ENCODE measurements at places on chromosomes 16 and 17.
A peak's percentile ranks its signal among the peaks of the same experiment; 100 is the strongest.

- no peak for DNase-seq
These were observed 412.7 kb downstream of the UTP18 start for GRCh38 chr17:51673070-51673469.

GRCh38 chr16:12588510-12588909 lies 215.2 kb downstream of the CPPED1 start:
- DNase-seq: no peak

GRCh38 chr17:36880268-36880905 lies 56.9 kb upstream of the LHX1 start:
- DNase-seq: no peak

DNA sequence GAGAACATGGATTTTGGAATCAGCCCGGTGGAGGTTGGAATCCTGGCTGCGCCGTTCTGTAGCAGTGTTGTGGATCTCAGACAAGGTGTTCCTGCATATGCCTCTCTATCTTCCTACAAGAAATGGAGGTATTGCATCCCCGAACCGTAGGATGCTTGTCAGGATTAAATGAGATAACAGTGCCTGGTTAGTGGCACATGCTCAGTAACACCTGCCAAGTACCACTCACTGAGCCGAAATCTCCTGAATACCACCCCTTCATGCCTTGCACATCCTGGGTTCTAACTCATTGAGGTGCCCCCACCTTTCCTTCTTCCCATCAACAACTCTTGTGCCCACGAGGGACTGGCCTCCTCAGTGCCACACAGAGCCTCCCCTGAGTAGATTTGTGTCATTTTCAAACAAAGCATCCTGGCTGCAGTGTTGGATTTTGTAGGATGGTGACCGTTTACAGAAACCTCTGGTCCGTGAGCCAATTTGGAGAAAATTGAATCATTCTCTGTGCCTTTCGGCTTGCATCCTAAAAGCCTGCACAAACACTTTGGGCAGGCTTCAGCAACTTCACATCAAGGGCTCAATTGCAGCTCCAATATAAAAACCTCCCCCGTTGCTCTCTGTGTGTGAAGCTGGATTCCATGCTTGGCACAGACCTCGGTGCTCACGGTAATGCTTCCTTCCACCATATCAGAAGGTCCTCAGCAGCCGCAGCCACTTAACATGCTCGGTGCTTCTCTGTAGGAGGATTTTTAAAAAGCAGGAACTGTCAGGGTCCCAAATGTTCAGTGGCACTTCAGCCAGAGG lies 84.2 kb downstream of the WWOX start:
- no peak for DNase-seq

DNA sequence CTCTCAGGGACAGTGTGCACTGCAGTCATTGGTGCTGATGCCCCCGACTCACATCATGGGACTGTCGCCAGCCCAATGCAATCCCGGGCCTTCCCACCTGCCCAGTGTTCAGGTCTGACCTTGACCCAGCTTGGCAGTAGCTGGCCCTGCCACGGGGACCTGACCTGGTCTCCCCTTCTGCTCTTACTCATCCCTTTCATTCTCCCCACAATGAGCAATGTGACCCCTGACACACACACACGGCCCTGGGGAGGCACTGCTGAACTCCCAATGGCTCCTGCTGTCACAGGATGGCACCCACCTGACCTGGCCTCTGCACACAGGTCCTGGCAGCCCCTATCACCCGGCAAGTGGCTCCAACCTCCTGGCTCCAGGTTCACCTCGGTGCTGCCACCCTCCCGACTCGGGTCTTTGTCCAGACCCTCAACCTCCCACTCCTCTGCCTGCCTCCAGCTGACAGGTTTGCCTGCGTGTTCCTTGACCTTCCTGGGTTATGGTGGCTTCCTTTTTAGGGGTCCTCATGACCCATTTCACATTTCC lies 6.6 kb downstream of the CD300C start:
- DNase-seq: no peak

DNA sequence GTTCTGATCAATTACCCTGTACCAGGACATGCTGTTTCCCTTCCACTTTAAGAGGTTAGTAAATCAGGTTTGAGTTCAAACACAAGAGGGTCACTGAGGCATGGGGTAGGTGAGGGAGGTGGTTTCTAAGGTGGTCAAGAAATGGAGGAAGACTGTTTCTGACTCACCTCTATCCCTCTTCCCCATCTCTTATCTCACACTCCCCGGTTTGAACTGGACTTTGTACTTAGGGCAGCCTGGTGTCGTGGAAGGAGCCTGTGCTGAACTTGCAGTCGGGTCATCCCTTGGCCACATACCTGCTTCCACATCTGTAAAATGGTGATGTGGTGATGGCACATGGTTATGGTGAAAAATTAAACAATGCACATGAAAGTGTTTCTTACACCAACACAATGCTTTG lies 17.2 kb upstream of the TMEM98 start:
- no peak for DNase-seq

GRCh38 chr17:41492771-41493170 lies 3.1 kb upstream of the KRT36 start:
- DNase-seq: no peak

- peak; percentile 24 for DNase-seq
These were observed 2.0 kb upstream of the SPHK1 start for GRCh38 chr17:76382351-76382802.

- peak; percentile 83 for DNase-seq
These were observed 75.7 kb upstream of the DNAH17 start for GRCh38 chr17:78652913-78653312.

- no peak for DNase-seq
These were observed 12.7 kb downstream of the TEX2 start for GRCh38 chr17:64250233-64250835.

DNA sequence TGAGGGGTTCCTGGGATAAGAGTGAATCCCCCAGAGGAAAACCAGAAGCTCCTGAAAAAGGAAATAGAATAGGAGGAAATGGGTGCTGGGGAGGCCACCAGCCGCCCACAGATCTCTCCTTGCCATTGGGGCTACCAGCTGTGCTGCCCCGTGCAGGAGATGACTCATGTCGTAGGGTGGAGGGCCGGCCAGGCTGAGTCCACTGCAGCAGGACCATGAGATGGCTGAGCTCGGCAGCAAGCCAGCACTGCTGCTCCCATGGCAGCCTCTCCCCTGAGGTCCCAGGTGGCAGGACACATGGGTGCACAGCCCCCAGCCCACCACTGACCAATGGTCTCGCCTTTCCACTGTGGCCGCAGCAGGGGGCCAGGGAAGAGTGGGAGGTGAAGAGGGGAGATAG lies 95.5 kb downstream of the GNAO1 start:
- DNase-seq: peak; percentile 28

- DNase-seq: no peak
These were observed 1.5 kb downstream of the C17orf114 start for GRCh38 chr17:4800462-4801196.

DNA sequence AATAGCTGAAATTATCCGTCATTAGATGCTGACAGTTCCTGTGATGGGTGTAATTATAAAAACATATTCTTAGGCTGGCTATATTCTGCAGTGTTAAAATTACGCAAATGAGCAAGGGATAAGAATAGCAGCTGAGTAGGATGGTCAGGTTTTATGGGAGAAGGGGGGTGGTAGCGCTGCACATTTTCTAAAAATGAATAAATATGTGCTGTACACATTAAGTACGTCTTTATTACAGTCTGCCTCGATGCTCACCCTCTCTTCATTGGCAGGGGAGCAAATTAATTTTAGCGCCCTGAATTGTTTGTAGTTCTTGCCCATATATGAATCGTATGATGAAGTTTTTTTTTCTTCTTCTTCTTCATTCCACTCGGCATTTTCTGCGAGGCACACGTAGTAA lies 244.2 kb downstream of the SNX29 start:
- DNase-seq: no peak

GRCh38 chr17:75240394-75241142 lies 20.8 kb downstream of the GGA3 start:
- peak; percentile 24 for DNase-seq

DNA sequence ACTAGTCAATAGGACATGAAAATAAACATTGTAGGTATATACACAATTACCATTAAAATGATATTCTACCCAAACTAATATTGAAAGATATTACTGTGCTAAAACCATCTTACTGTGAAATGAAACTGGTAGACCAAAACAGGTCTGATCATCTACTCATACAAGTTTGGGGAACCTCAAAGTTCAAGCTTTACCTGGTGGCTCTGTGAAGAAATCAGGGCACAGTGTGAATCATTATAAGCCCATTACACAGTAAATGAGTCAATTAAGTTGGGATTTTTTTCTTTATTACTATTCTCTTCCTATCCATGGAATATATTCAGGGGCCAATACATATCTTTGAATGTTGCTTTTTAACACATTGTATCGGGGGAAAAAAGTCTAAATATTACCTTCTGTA lies 57.1 kb downstream of the HELZ start:
- no peak for DNase-seq

DNA sequence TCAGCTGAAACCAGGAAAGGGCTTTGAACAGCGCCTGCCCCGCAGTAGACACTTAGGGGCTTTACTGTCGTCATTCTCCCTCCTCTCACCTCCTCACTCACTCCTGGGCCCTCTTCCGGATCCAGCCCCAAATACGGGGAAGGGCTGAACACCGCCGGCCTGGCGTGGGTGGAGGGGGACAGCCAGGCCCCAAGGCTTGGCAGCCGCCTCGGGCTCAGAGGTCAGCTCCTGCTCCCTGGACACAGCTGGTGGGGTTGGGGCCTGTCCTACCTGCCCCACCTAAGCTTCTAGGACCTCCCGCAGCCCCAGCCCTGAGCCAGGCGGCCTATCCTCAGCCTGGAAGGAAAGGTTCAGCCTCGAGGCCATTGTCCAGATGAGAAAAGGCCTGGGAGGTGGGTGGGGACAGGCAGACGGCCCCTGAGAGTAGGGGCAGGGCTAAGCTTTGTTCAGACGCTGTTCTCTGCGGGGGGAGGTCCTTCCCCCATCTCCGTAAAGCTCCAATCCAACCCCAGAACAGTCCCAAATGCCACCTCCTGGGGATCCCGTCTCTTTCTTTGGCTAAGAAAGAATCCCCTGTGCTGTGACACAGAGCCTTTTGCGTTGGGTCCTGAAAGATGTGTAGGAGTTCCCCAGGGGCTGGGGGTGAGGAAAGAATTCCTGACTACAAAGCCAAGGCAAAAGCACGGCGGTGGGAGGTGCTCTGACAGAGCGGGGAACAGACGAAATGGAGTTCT lies 881 bp upstream of the LLGL1 start:
- DNase-seq: no peak

GRCh38 chr17:43661699-43662412 lies at the start of gene MEOX1:
TSS of gene MEOX1 (minus strand) at chr17:43661922. CDS start at chr17:43661534, 388 bp downstream.
- no peak for DNase-seq

DNA sequence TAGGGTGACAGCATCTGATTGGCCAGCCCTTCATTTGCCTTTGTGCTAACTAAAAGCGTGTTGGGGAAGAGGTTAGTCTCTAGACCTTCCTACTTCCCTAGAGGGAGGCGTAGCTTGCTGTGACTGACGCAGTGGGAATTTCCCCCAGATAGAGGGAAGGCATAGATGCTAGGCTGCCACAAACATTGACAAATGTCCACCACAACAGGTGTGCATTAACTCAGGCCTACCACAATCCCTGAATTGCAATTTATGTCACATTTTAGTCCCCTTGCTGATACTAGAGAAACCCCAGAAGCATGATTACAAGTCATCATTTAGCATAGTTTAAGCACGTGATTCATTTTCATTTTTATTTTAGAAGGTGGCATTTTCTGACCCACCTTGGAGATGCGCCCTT lies 76.3 kb upstream of the WSB1 start:
- DNase-seq: peak; percentile 80

GRCh38 chr16:21613781-21614180 lies 14.4 kb downstream of the METTL9 start:
- no peak for DNase-seq

GRCh38 chr17:8838551-8839095 lies 28.9 kb downstream of the PIK3R6 start:
- no peak for DNase-seq

GRCh38 chr16:58509256-58510096 lies 5.8 kb upstream of the SETD6 start:
- DNase-seq: no peak

DNA sequence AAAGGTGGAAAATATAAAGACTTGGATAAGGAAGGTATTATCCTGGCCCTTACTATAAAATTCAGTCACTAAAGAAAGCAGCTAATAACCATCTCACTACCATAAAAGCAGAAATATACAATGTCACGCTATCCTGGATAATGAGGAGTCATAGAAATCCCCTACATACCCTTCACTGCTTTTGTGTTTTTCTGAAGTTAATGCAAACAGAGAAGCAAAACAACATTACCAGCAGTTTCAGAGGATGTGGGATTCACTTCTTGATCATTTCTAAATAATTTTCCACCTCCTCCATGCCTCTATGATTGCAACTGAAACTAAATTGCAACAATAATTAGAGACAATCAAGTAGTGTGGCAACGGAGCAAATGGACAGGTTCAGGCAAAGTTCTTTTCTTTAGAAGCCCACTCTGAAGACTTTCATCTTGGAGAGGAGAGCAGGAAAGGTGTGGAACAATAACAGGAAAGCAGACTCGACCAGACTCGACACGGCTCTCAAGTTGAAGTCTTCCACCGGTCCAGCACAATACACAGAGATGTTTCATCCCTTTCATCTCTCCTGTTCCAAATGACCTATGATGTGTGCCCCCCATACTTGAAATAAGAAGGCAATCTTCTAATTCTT lies 10.2 kb downstream of the CYTH1 start:
- DNase-seq: peak; percentile 73

GRCh38 chr16:85476389-85476788 lies 136.7 kb upstream of the GSE1 start:
- DNase-seq: no peak

GRCh38 chr16:30896261-30896888 lies at the start of gene CTF1:
TSS of gene CTF1 (plus strand) at chr16:30896614. CDS start at chr16:30896644, 30 bp downstream.
- no peak for DNase-seq

DNA sequence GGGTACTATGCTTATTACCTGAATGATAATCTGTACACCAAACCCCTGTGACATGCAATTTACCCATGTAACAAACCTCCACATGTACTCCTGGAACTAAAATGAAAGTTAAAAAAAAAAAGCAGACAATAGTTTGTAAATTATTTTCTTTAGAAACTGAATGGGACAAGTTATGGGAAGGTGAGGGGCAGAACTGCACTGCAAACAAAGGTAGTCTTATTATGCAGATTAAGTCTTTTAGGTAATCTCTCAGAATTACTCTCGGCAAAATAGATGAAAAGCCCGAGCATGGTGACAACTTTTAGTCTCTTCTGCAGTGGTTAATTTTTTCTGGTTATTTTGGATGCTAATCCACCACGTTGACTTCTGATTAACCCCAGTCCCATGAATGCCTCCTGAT lies 25.5 kb downstream of the LDAF1 start:
- DNase-seq: no peak

- DNase-seq: peak; percentile 39
These were observed 11.8 kb upstream of the TEKT1 start for GRCh38 chr17:6843241-6843880.

- no peak for DNase-seq
These were observed 743 bp downstream of the ZNF624 start for GRCh38 chr17:16652847-16653366.
